ENCODE measurements at places on chromosomes 2 and 18.

DNA sequence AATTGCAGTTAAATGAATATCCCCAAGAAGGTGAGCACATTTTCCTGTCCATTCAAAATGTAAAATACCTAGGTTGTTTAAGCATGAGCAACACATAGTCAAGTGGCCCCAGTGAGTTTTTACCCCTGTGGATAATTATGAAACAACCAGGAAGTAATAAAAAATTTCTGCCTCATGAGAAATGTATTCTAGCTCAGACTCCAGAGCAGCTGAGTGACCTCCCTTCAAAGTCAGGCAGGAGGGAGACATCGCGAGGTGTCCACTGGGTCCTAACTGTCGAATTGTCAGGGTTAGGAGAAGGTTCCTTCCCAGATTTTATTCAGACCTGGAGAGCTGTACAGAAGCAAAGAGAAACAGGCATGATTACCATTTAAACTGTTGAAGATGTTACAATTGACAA is 416.6 kb upstream of the SMIM21 start:
- DNase-seq: no peak

GRCh38 chr2:98298683-98299164 is 47.5 kb upstream of the CNGA3 start:
- DNase-seq: no peak

GRCh38 chr18:41146301-41146700 is 808.7 kb upstream of the PIK3C3 start:
- no peak for DNase-seq

DNA sequence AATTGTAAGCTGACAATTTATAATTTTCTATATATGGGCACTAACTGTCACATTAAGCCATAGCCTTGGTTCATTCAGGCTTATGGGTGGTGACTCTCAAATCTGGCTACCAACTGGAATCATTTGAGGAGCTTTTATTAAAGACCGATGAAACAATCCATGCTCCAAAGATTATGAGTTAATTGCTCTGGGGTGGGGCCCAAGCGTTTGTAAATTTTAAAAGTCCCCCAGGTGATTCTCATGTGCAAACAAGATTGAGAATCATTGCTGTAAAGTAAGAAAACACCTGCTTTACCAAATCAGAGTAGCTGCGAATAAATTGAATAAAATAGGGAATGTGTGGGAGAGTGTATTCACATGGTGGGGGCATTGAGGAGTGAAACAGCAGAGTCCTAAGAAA is 76.1 kb upstream of the RAB27B start:
- DNase-seq: no peak

GRCh38 chr2:149410701-149411484 is 80.5 kb downstream of the LYPD6 start:
- DNase-seq: no peak

- DNase-seq: no peak
Measured at GRCh38 chr2:85318222-85319074, 9.3 kb downstream of the TGOLN2 start.

- no peak for DNase-seq
Measured at GRCh38 chr2:208240619-208241209, 14.2 kb downstream of the IDH1 start.

DNA sequence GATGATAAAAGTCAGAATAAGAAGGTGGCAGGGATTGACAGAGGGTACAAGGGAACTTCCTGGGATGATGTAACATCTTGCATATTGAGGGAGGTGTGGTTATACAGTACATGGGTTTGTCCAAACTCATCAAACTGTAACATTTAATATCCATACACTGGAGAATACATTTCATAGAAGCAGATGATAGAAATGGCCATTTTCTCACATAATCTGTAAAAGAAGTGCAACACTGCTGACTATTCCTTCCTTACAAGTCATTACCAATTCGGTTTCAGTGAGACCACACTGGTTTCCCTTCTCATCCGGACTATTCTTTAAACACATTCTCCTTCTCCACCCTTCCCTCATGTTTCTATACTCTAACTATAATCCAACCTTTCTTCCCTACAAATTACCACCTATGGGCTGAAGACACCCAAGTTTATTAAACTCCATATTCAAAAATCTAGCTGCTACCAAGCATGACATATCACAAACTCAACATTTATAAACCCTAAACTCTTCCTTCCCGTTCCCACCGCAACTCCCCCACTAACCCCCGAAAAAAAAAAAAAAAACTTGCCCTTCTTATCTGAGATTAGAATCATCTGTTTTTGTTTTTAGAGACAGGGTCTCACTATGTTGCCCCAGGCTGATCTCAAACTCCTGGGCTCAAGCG is 1.6 kb downstream of the COX7A2L start:
- no peak for DNase-seq

DNA sequence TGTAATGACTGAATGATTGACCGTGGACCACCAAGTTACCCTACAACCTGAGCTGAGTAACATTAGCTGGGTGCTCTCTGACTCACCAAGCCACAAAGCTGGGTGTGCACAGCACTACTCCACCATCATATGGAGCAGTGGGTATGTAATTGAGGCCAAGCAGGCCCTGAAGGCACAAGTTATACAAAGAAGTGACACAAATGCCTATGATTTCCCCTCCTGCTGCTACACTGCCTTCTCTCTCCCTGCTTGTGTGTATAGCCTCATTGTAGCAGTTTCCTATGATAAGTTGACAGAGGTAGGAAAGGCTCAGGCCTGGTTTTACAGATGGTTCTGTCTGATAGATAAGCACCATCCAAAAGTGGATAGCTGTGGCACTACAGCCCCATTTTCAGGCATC is 1327.2 kb upstream of the DDX18 start:
- no peak for DNase-seq

DNA sequence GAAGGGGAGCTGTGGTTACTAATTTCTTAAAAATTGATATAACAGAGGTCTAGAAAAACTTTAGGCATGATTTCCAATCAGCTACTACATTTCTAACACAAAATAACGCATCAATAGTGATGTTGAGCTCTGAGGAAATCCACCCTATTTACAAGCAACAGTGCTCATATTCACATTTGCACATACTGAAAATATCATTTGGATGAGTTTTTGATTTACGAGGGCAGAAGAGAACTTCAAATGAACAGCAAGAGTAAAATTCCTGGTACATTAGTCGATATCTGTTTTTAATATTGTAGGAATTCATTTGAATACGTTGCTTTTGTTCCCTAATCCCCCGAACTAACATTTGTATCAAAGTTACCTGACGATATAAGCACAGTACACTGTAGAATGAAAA is 761.0 kb upstream of the POU3F3 start:
- no peak for DNase-seq

- no peak for DNase-seq
Measured at GRCh38 chr2:237490009-237490711, 3.1 kb downstream of the MLPH start.

DNA sequence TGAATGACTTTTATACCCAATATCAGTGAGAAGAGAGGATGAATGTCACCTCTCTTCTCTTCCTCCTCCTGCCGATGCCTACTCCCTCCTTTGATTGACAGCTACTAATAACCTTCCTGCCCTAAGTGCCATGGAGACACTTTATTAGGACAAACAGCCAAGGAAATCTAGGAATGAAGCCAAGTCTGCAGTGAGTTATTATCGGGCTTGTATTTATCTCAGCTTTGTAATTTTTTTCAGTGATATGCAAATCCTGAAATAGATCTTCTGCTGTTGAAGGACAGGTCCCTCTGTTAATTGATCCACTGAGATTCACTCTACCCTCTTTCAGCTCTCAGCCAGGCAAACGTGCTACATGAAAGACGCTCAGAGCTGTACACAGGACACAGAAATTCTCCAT is 686.7 kb downstream of the TMEM182 start:
- no peak for DNase-seq

- DNase-seq: no peak
Measured at GRCh38 chr2:216804357-216805350, 55.2 kb downstream of the TNP1 start.

DNA sequence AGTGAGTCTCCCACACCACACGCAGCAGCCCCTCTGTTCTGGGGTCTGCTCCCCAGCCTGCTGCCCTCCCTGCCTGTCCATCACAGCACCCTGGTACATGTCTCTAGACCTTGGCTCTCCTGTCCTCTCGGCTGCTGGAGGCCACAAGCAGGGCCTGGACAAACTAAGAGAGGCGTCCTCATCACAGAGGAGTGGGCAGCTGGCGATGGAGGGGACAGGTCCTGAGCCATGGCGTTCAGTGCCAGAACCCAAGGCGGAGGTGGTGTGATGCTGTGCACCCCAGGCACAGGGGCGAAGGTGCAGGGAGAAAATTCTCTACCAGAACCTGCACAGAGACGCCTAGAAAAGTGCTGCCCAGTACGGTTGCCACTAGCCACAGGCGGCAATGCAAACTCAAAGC is 47.4 kb downstream of the BIN1 start:
- DNase-seq: no peak

GRCh38 chr2:8753609-8754008 is 71.8 kb downstream of the ID2 start:
- no peak for DNase-seq

All from stimulated activated CD4-positive, alpha-beta T cell treated with anti-CD3 and anti-CD28 coated beads, Interleukin-15, amount 100 ng/mL, for 1 hour (primary cell).